H54 (cell line): ENCODE measurements at places on chromosomes 3 and 15.

- DNase-seq: no peak
Measured at GRCh38 chr15:99998661-99999101, 265.4 kb upstream of the LYSMD4 start.

DNA sequence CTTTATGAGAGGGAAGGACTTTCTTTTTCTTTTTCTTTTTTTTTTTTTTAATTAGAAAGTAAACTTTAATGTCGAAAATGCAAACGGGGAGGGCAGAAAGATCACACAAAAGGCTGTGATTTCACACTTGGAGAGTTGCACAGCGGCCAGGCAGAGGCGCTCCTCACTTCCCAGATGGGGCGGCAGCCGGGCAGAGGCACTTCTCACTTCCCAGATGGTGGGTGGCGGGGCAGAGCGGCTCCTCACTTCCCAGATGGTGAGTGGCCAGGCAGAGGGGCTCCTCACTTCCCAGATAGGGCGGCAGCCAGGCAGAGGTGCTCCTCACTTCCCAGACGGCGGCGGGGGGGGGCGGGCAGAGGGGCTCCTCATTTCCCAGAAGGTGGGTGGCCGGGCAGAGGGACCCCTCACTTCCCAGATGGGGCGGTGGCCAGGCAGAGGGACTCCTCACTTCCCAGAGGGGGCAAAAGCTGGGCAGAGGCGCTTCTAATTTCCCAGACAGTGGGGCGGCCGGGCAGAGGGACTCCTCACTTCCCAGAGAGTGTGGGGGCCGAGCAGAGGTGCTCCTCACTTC, 88.6 kb downstream of the ATP2B2 start:
- no peak for DNase-seq

DNA sequence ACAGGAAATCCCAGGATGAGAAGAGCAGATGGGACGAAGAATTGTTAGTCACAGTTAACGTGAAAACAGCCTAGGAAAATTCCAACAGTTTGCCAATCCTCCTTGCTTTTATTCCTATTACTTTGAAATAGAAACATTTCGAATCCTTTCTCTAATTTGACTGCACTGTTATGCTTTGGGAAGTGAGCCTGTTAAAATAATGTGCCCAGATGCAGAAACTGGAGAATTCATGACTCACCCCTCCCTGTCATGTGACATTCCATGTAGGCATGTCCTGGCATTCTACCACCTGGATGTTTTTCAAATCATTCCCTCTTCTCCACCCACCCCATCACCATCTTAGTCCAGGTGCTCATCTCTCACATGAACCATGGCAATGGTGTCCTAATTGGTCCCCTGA, 107.3 kb downstream of the MINAR1 start:
- DNase-seq: no peak

DNA sequence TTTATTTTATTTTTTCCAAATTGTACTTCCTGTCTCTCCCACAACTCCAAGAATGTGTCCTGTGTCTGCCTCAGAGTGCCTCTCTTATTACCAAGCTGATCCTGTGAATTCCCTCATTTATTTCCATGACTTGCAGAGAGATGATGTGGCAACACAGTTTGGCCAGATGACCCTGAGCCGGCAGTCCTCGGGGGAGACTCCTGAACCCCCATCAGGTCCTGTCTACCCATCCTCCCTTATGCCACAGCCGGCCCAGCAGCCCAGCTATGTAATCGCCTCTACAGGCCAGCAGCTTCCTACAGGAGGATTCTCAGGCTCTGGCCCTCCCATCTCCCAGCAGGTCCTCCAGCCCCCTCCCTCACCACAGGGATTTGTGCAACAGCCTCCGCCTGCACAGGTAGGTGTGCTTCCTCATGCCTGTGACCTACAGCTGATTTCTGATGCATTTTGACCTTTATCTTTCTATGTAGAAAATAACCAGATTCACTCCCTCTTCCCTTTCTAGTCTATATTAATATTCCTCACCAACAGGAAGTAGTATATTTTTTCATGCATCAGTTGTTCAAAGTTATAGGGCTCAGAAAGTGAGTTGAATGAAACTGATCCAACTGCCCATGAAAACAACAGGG, 100.0 kb downstream of the ARPP21 start:
- no peak for DNase-seq

DNA sequence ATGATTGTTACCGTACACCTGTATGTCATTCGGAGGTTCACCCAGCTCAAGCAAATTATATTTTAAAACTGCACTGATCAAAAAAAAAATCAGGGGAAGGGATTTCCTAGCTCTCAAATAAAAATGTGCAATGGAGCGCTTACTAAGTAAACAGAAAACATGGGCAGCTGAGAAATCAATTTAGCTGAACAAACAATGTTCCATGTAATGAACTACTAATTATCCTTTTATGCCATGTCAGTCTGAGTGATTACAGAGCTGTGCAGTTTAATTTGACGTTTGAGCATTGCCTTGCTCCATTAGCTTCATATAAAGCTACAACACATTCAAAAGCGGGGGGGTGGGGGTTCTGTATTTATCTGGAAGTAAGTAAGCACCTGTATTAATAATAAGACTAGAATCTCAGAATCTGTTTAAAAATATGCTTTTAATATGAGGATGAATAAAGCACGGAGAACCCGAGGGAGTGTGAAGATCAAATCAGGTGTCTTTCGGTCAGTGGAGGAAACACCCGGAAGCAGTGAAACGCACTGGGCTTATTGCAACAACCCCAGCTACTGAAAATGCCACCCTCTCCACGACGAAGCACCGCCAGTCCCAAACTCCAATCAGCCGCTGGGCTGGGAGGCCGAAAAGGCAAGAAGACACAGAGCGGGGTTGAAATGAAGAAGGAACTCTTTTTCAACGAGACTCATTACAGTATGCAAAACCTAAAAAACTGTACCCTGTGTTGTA, 196.5 kb upstream of the ATP11B start:
- no peak for DNase-seq

DNA sequence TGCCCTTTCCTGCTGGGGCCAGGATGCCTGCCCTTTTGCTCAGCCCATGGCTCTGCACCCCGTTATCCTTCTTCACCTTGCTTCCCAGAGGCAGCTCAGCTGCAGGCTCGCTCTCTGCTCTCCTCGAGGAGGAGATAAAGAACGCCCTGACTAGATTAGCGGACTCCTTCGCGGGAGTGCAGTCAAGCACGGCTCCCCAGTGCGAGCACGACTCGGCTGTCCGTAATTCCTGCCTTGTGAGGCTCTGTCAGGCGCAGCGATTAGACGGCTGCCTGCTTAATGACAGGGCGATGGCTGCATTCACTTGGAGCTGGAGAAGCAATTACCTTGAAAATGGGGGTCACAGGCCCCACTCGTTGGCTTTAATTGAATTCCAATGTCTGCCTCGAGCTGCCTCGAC, 25.9 kb downstream of the TLE3 start:
- DNase-seq: no peak

DNA sequence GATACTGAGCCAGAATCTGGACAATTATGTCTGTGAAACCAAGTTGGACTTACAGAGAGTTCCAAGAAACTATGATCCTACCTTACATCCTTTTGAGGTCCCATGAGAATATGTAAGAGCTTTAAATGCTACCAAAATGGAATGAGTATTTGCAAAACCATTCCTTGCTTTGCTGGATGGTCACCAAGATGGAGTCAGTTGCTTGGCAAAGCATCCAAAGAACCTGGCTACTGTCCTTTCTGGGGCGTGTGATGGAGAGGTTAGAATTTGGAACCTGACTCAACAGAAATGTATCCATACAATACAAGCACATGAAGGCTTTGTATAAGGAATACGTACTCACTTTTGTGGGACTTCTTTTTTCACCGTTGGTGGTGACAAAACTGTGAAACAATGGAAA, 36.2 kb downstream of the AP4E1 start:
- DNase-seq: no peak
